Daoy (cell line): ENCODE measurements at places on chromosomes 5 and 9. TPM values are rescaled to one million over a fixed set of nuclear protein-coding genes. Genes with fewer than 3 reads are reported as not detected.

DNA sequence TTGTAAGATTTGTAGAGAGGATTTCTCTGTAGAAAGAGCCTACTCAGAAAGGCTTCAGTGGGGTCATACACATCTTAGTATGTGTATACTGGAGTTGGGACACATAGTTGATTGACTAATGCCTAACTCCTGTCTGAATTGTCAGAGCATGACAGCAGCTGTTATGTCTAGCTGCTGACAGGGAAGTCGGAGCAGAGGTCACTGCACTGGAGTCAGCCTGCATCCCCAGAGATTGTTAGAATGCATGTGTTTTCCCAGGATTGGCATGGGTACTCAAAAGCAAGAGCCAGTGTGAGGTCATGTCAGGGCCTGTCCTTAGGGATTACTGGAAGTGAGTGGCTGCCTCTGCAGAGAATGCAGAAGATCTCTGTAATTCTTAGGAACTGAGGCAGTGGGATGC lies 82.7 kb downstream of the ITGA1 start:
- peak; percentile 67 for DNase-seq

DNA sequence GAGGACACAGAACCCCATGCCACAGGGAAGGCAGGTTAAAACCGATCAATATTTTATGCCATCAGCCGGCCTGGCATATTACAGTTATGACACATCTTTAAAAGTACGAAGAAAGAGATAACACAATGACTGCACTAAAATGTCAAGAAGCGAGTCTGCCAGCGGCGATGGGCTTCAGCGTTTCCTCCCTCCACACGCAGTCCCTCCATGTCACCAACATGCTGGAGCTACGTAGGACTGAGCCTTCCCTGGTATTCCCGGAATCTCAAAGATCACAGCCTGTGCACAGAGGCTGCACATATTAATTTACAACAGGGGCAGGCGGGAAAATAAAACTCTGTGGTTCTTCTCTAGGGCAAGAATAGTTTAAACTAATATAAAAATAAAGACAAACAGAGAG lies 257.7 kb downstream of the IRX1 start:
- peak; percentile 25 for DNase-seq

GRCh38 chr5:105924366-105924765 lies 1746.4 kb downstream of the EFNA5 start:
- no peak for DNase-seq

DNA sequence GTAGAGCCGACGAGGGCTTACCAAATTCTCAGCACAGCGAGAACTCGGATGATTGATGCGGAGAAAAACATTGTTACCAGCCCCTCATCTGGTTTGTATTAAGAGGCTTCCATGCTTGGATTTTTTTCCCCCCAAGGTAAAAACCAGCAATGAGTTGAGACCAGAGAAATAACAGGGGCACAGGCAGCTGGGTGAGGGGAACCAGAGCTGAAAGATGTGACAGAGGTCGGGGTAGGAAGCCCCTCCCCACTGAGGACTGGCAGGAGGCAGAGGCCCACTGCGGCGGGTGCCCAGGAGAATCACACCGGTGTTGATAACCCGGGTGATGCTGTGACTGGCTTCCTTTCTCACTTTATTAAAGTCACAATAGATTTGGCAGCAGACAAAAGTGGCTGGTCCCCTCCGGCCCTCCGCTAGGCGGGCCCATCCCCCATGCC lies 116.5 kb upstream of the PHYKPL start:
- DNase-seq = no peak

DNA sequence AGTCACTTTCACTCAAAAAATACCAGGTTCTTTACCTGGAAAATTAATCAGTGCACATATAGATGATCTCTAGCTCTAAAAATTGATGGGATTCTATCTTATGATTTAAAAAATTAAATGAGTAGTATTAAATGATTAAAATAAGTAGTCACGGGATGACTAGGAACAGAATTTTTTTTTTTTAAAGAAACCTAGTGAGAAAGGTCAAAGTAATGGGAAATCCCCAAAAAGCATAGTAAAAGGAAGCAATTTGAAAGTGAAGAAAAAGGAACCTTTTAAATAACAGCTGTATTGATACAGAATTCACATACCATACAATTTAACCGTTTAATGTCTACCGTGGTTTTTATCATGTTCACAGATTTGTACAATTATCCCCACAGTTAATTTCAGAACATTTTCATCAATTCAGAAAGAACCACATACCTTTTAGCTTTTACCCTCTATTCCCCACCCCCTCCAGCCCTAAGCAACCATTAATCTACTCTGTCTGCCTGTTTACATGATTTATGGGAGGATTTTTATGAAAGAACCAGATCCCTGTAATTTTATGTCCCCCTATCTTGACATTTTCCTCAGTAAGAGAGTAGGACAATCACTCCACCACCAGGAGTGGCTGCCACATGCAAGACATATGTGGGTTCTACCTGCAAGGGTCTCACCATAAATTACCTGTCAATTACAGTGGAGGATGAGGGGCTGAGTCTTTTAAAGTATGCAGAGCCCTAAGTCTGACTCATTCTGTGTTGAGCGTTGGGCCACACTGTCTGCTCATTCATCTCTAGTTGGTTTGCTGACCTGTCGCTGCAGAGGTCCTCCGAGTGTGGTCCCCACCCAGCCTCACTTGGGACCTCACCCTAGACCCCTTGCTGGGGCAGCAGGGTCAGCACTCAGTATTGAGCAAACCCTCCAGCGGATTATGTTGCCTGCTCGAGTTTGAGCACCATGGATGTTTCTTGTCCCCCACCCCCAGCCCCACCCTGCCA lies 16.0 kb downstream of the ANKRD33B start:
- DNase-seq = no peak

GRCh38 chr5:61263072-61263471 lies 69.0 kb upstream of the ZSWIM6 start:
- no peak for DNase-seq

GRCh38 chr9:88721025-88721424 lies 186.0 kb downstream of the NXNL2 start:
- DNase-seq = peak; percentile 56

DNA sequence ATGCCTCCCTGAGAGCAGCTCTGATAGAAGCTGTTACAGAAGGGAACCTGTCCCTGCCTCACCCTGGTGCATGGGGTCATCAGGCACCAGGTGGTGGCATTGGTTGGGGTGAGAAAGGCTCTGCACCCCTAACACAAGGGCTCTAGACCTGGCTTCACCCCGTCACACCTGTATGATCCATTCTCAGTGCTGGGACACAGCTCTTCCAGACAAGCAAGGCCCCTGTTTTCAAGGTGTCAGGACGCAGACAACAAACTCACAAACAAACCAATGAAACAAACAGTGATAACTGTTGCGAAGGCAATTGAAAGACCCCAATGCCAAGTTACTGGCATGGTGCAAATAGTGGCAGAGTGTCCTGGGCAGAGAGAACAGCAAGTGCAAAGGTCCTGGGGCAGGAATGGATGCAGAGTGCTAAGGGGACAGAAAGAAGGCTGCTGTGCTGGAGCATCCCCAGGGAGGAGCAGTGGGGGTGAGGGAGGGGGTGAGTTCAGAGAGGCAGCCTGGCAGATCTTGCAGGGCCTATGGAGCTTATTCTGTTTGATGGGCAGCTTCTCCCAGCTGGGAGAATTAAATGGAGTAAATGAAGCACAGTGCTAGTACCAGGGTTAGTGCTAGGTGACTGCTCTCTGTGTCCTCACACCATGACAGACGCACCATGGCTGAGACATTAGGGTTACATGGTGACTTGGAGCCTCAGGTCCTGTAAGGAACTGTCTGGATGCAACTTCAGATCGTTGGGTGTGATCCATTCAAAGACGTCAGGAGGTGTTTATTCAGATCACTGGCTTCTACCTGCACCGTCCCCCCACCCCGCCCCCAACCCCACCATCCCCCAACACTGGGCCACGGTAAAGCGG lies 67.9 kb upstream of the UNC5A start:
- DNase-seq = no peak

GRCh38 chr9:101508211-101508610 lies 25.4 kb upstream of the RNF20 start:
- DNase-seq = no peak

DNA sequence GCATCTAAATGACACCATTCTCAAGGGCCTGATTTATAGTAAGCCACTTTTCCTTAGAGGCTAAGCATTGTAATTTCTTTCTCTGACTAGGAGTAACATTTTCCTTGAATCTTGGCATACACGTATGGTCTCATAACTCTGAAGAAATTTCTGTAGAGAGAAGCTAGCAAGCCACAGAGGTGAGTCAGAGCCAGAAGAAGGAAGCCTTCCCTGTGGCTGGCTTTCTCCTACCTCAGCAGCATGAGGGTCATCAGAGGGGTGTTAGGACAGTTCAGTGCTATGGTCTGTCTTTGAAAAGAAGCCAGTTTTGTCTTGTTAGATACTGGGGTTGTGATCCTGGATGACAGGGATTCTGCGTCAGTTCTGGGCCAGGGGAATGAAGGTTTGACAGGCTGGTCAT lies 3.2 kb downstream of the SNX30 start:
- DNase-seq = peak; percentile 85

DNA sequence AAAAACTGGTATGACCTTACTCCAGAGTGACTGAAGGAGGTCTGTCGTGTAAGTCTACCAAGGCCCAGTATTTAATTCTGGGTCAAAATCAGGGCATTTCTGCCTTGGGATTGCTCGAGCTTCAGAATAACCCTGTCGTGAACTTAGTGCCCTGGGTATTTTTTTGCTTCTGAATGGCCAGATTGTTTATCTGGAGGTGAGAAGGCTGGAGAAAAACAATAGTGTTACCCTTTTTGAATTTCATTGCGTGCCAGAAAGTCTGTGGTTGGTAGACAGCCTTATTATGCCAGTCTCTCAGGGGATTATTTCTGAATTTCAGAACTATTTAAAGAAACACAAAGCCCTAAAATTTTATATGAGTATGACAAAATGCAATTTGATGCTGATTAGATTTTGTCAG lies 323.4 kb downstream of the CSNK1G3 start:
- DNase-seq = no peak

GRCh38 chr9:89711866-89712265 lies 107.1 kb downstream of the GADD45G start:
- DNase-seq = no peak

GRCh38 chr9:116585896-116586295 lies 101.2 kb upstream of the TRIM32 start:
- no peak for DNase-seq

DNA sequence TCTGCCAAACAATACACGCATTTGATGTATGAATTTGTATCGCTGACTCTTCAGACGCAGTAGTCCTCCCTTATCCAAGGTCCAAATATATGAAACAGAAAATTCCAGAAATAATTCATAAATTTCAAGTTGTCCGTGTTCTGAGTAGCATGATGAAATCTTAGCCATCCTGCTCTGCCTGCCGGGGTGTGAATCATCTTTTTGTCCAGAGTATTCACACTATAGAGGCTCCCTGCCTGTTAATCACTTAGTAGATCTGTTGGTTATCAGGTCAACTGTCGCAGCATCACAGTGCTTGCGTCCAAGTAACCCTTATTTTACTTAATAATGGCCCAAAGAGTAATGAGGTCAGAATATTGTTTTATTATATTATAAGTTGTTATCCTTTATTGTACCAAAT lies 268.1 kb downstream of the DOCK8 start:
- DNase-seq = no peak

GRCh38 chr9:114685951-114686350 lies 4.0 kb upstream of the TEX48 start:
- no peak for DNase-seq

DNA sequence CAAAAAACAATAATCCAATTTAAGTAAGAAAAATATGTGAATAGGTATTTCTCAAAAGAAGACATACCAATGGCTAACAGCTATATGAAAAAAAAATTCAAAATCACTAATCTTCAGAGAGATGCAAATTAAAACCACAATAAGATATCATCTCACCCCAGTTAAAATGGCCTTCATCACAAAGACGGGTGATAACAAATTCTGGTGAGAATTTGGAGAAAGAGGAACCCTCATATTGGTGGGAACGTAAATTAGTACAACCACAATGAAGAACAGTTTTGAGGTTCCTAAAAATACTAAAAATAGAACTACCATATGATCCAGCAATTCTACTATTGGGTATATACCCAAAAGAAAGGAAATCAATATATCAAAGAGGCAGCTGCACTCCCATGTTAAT lies 94.3 kb downstream of the TMEM167A start:
- no peak for DNase-seq

- DNase-seq = no peak
Observed at GRCh38 chr9:6733831-6734230, 23.9 kb upstream of the KDM4C start.

DNA sequence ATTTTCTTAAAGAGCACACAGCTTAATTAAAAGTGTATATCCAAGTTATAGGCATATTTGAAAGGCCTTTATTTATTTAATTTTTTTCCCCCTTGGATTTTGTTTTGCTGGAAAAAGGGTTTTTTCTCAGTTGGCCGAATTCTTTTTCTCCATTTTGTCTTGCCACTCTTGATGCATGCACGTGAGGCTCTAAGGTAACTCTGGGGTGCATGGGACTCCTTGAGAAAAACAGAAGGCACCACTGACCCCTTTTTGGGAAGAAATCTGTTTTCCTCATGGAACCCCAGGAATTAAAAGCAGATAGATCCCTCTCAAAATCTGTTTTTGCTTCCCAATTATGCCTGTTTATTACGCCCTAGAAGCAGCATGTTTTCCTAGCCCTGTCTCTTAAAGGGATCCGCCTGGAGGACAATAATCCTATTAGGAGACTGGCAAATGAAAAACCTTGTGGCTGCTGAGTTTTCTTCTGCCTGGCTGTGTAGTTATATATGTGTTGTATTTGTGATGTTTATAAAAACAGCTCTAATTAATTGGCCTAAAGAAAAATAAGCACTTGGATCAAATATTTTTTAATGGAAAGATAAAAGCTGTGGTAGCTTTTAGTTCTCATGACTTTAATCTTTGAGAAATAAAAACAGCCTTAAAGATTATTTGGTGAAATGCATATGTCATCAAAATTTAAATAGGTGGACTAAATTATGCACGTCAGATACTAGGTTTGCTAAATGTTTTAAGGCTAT lies 435.1 kb upstream of the CDH9 start:
- DNase-seq = no peak

DNA sequence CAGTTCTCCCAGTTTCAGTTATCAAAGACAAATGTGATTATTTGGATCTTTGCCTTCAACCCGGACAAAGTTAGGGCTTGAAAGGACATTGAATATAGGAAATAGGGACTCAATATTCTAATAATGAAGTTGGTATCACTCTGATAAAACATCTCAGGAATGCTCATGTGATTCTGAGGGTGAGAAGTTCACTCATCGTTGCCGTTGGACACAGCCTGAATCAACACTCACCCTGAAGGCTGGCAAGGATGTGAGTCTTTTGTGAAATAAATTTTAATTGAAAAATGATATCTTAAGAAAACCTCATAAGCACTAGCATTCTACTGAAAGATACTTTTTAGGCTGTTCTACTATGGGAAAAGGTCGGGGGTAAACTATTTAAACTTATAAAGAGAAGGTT lies 44.8 kb upstream of the C9orf72 start:
- DNase-seq = no peak

GRCh38 chr5:136538534-136538933 lies 173.2 kb upstream of the TRPC7 start:
- no peak for DNase-seq

- peak; percentile 43 for DNase-seq
Observed at GRCh38 chr5:169804861-169805260, 167.8 kb downstream of the DOCK2 start.

Gene SLC46A2
- total RNA-seq = not detected in 2 replicates

Gene GALNT12
- total RNA-seq = 5.3 TPM in 2 replicates

Gene FOXI1
- not detected in 2 replicates for total RNA-seq

Gene PROB1
- total RNA-seq = 0.09 and 0.17 TPM in 2 replicates

Gene C9
- not detected in 2 replicates for total RNA-seq

Gene BSPRY
- total RNA-seq = not detected in 2 replicates

Gene MARVELD2
- 3.8 and 5.1 TPM in 2 replicates for total RNA-seq

Gene FBXL7
- 0.92 and 3.0 TPM in 2 replicates for total RNA-seq

Gene TMEM215
- 0.33 and 0.57 TPM in 2 replicates for total RNA-seq

Gene WHRN
- total RNA-seq = 1.3 and 1.6 TPM in 2 replicates

Gene CYLC2
- not detected in 2 replicates for total RNA-seq

Gene STPG3
- not detected in 2 replicates for total RNA-seq

Gene FOXD4L4
- total RNA-seq = 0.18 and 0.34 TPM in 2 replicates
